AG08396 (cell line): ENCODE measurements at places on chromosomes 5 and 9.

- DNase-seq: no peak
Measured at GRCh38 chr5:150583541-150584225, 56.8 kb upstream of the SYNPO start.

DNA sequence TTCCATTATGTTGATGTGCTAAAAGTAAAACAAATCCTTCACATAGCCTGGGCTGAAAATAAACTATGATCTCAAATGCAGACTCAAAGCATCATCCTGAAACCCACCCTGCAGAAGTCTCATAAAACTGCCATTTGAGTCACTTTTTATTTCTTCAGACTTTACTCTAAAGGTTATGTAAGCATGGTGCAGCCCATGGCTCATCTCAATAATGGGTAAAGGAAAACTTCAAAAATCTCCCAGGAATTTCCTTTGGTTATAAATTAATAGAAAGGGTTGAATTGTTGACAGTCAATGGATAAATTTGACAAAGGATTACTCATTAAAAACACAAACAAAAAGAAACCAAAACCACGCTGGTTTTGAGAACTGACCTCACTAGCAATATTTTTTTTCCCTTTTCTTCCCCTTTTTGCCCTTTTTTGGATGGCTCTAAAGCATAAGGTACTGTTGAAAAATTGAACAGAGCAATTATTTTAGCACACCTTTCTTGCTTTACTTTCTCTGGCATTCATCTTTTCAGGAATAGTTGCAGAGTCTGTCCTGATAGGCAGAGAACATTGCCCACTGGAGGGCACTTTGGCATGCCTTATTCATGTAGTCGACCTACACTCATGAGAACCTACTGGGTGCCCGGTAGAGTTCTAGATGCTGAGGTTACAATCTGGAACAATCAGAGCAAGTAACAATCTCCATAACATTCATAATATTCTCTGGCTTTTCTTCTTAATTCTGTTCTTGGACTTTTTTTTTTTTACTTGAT, 191.4 kb downstream of the TMEM167A start:
- DNase-seq: no peak

DNA sequence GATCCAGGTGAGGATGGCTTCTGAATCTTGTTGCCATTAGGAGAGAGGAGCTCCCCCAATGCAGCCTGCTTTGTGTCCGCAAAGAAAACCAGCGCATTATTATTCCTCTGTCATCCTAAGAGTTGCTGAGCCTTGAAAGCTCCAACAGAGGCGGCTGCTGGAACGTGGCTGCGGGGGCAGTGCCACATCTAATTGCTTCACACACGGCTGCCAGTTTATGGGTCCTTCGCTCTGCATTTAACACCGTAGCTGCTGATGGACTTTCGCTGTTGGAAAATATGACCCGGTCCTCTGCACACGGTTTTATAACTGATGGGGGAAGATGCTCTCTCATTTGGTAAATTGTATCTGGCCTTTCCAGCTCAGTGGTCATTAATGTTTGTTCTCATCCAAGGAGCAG, 38.0 kb downstream of the ZNF622 start:
- no peak for DNase-seq

DNA sequence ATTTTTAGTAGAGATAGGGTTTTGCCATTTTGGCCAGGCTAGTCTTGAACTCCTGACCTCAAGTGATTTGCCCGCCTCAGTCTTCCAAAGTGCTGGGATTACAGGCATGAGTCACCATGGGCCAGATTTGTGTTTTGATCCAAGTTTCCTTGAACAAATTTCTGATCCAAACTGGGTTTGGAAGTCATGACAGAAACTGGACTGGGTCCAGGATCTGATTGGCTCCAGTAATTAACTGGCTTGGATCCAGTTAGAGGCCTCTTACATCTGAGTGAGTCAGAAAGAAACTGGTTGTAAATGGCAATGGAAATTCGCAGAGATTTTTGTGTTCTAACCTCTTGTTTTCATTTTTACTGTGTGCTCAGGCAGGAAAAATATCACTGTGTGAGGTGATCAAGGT, 141.6 kb downstream of the SLC25A46 start:
- peak; percentile 25 for DNase-seq

GRCh38 chr5:148499452-148499851, 115.7 kb downstream of the FBXO38 start:
- no peak for DNase-seq

GRCh38 chr9:72185561-72185960, 36.3 kb downstream of the GDA start:
- DNase-seq: no peak

- no peak for DNase-seq
Measured at GRCh38 chr5:151730381-151730780, 28.1 kb downstream of the ATOX1 start.

- DNase-seq: no peak
Measured at GRCh38 chr5:133250527-133250926, 198.7 kb downstream of the HSPA4 start.

- DNase-seq: no peak
Measured at GRCh38 chr9:122320413-122320881, 50.4 kb upstream of the PTGS1 start.

GRCh38 chr9:98240475-98240874, 15.0 kb downstream of the TBC1D2 start:
- no peak for DNase-seq

DNA sequence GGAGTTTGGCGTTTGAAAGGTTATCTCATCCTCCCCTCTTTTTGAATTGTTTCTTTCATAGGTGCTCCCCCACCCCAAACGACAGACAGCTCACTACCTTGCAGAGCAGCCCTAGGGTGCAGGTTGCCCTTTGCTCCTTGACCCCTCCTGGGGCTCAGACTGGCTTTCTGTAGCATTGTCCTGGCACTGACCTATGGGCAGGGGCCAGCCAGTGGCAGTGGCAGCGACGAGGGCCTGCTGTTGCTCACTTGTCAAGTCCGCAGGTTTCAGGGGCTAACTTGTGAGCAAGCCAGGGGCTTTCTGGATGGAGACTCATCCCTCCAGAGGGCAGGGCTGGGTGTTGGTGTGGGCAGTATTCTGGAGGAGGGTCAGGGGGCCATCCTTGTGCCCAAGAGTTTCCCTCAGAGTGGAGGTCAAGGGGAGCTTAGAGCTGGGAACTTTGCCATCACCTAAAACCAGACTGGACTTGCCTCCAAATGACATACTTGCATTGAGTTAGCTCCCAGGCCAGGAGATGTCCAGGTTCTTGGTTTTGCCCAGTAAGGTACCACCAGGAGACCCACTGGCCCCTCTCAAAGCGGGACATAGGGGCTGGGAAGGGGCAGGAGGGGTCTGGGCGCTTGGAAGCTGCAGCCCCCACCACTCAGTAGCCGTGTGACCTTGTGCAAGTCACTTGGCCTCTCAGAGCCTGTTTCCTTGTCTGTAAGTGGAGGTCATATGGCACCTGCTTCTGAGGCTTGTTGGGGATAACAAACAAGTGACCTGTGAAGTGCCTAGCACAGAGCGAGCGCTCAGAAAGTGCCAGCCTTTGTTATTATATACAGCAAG, 53.5 kb upstream of the CDKN2AIPNL start:
- no peak for DNase-seq

- DNase-seq: no peak
Measured at GRCh38 chr5:35303152-35303551, 72.9 kb upstream of the PRLR start.

GRCh38 chr9:133107961-133108793, 12.9 kb downstream of the RALGDS start:
- no peak for DNase-seq

GRCh38 chr5:55187370-55187769, 14.4 kb upstream of the CDC20B start:
- no peak for DNase-seq

DNA sequence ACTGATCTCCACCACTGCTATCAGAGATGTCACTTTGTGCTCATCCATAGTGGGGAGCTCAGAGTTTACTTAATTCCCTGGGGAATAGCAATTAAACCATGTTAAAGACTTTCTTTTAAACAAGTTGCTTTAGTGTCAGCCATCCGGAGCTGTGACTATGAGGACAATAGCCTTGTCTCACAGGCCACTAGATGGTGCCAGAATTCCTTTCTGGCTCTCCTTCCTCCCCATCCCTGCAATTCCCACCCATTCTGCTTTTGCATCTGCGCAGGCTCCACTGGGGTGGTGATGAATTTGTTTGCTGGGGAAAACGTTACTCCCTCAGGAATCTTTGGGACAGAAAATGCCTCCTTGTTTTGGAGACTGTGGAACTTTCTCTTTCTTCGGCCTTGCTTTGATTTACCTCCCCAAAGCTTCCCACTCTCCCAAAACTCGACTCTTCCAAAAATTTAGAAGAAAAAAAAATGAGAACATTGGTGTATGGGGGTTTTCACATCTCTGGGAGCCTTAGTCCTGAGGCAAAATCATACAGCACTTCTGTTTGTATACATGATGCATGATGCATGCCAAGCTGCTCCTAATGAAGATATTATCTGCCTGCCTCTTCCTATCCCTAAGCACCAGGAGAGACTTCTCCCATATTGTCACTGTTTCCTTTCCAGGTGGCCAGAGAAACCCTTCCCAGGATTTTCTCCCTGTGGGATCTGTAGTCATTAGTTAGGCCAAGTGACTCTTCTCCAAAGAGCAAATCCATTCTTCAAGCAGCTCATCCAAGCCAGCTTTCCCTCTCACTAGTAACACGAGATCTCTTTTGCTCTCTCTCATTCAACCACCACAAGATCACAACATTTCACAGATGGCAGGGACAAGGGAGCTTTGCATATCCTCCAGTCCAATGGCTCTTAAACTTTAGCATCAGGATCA, 466.1 kb downstream of the TLR4 start:
- DNase-seq: peak; percentile 3

DNA sequence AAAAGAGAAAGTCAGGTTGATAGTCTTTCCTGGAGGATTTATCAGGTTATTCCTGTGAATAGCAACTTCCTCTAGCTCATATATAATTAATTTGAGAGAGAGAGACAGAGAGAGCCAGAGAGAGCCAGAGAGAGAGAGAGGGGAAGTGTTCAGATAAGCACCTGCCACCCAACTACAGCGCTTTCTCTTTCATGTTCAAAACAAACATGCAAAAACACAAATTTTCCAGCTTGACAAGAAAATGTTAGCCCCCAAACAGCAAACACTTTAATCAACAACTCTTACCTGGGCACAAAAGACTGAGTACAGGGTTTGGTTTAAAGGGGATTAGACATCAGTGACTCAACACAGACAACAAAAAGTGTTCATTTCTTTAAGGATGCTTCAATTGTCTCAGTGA, 61.7 kb upstream of the PLPP6 start:
- DNase-seq: no peak

DNA sequence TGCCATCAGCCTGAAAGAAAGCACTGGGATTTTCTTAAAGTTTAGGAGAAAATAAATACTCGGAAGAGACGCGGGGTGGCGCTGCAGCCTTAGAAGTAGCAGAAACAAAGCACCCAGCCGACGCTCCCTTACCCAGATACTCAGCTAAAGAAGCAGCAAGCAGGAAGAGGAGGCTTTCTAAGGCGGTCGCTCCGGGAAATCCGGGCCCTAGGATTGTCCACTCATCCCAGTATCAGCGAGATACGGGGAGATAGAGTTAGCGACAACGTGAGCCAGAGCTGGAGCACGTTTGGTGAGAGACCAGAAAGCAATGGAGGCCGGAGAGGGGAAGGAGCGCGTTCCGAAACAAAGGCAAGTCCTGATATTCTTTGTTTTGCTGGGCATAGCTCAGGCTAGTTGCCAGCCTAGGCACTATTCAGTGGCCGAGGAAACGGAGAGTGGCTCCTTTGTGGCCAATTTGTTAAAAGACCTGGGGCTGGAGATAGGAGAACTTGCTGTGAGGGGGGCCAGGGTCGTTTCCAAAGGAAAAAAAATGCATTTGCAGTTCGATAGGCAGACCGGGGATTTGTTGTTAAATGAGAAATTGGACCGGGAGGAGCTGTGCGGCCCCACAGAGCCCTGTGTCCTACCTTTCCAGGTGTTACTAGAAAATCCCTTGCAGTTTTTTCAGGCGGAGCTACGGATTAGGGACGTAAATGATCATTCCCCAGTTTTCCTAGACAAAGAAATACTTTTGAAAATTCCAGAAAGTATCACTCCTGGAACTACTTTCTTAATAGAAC, at the start of gene PCDHB2:
Gene PCDHB2, plus strand, starts transcription at position 135 of the 782 bp plus-strand sequence. Its CDS starts 176 bp downstream, at position 311.
- DNase-seq: peak; percentile 65

DNA sequence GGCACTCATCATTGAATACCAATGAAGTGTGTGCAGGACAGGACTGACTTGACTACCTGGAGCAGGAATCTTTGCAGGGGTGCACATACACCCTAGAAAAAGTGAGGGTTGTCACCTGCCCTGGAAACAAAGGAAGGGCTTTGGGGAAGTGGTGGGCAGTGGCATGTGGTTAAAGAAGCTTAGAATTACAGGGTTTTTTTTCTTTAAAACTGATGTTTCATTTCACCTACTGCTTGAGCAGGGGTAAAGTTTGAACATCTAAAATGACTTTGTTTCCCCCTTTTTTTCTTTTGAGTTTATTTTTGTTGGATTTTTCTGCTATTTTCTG, 2.0 kb upstream of the KDM3B start:
- DNase-seq: no peak

- DNase-seq: no peak
Measured at GRCh38 chr9:120750421-120750820, 36.2 kb upstream of the MEGF9 start.

GRCh38 chr5:19986031-19986619, 1.9 kb downstream of the CDH18 start:
- no peak for DNase-seq

GRCh38 chr9:123657099-123657498, 272.8 kb downstream of the DENND1A start:
- no peak for DNase-seq

GRCh38 chr5:172931001-172931536, 28.2 kb upstream of the RPL26L1 start:
- DNase-seq: peak; percentile 79
